ENCODE measurements at places on chromosomes 1 and 21.

DNA sequence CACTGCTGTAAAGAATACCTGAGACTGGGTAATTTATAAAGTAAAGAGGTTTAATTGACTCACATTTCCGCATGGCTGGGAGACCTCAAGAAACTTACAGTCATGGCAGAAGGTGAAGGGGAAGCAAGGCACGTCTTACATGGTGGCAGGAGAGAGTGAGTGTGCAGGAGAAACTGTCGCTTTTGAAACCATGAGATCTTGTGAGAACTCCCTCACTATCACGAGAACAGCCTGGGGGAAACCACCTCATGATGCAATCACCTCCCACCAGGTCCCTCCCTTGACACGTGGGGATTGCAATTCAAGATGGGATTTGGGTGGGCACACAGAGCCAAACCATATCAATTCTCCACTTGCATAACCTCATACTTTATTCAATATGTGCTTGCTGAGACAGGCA is 76.6 kb downstream of the GIPC2 start:
- no peak for DNase-seq

GRCh38 chr1:50265790-50266314 is 157.1 kb downstream of the ELAVL4 start:
- no peak for DNase-seq

GRCh38 chr1:36419569-36419968 is 21.9 kb upstream of the LSM10 start:
- DNase-seq, result no peak

DNA sequence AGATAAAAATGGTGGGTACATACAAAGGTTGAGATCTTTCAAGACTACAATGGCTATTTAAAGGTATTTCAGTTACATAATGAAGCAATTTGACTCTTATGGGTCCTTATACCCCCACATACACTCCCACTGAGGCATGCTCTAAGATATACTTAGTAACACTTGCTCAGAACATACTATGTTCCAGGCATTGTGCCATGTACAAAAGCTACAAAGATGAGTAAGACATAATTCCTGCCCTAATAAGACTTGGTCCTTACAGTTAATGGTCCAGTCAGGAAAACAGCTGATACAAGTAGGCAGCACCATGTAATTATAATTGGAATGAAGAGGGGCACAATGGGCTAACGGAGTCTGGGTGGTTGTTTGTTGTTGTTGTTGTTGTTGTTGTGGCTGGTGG is 166.7 kb upstream of the BEND5 start:
- DNase-seq, result no peak

DNA sequence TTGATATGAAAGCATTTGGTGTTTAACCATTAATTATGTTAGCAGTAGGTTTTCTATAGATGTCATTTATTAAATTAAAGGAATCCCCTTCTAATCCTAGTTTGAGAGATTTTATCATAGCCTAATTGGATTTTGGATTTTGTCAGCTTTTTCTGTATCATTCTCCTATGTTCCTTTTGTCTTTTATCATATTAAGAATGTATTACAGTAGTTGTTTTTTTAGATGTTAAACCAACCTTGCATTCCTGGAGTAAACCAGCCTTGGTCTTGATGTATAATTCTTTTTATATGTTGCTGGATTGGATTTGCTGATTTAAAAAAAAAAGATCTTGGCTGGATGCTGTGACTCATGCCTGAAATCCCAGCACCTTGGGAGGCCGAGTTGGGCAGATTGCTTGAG is 5.6 kb downstream of the SETDB1 start:
- DNase-seq, result no peak

DNA sequence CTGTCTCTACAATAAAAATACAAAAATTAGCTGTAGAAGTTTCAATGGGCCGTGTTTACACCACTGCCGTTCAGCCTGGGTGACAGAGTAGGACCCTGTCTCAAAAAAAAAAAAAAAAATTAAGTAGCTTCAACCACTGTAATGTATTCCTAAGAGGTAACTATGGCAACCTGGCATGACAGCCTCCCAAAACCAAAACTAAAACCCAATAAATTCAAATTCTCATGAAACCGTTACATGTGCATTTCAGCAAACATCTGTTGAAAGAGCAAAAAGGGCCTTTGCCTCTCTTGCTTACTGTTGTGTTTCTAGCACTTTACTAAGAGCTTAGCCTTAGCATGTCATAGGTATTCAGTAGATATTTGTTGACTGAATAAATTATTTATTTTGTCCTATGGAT is 33.5 kb downstream of the ODR4 start:
- no peak for DNase-seq

Measured in NCI-H1417 treated with DMSO at 0.1 percent for 48 hours (cell line).